ENCODE measurements at places on chromosomes 2 and 18. TPM values are rescaled to one million over a fixed set of nuclear protein-coding genes. Genes with fewer than 3 reads are reported as not detected.
A peak's percentile ranks its signal among the peaks of the same experiment; 100 is the strongest.

GRCh38 chr2:88880441-88880953, 189.0 kb downstream of the RPIA start:
- DNase-seq = peak; percentile 69

DNA sequence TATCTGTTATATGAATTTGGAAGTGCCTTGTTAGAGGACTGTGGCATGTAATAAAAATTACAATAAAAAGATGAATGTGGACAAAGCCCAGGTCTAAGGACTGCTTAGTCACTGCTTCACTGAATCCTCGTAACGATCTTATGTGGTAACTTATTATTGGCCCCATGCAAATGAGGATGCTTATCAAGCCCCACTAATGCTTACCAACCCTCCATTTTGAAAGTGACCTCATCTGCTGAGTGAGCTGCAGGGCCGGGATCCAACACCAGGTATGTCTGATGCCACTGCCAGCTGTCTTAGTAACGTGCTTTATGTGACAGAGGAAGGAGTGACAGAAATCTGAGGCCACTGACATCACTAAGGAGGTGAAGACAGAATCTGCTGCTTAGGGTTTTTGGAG, 65.3 kb upstream of the CCDC85A start:
- DNase-seq = no peak

DNA sequence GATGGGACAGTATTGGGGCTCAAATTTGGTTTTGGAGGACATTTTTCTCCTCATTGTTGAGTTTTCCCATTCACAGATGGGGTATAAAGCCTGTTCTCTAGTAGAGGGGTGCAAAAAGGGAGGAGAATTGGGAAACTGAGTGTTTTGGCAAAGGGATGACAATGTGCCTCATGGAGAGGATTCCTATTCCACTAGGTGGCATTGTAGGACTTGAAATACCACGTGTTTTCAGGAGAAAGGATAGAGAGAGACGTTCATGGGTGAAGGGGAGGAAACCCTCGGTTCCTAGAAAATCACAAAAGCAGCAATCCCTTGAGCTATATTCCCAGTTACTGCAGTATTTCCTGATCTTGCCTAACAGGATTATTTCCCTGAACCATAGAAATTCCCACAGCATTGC, 113.7 kb upstream of the SRD5A2 start:
- DNase-seq = no peak

- DNase-seq = no peak
Measured at GRCh38 chr2:164368896-164369295, 252.4 kb downstream of the GRB14 start.

- DNase-seq = no peak
Measured at GRCh38 chr2:43777306-43777926, 3.6 kb downstream of the DYNC2LI1 start.

DYSF gene
- 2.9 TPM for total RNA-seq

RUFY4 gene
- total RNA-seq = 13.7 TPM

ZRANB3 gene
- total RNA-seq = 7.2 TPM
